PC-9 (cell line): ENCODE measurements at places on chromosomes 7 and 10.

DNA sequence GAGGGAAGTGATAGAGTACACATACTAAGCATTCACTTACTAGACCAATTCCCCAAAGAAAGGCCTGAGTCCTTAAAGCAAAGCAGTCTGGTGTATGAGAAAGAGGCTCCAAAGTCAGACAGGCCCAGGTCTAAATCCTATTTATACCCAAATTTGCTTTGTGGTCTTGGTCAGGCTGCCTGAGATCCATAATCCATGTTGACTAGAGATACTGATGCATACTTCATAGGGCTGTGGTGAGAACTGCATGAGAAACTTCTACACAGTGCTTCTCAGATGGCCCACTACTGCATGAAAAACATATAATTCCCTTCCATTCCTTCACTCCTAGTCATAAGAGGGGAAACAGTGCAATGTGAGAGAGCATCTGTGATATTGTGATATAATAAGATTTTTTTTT lies 81.6 kb upstream of the SP4 start:
- DNase-seq, result no peak

- peak; percentile 96 for DNase-seq
Measured at GRCh38 chr10:12042797-12043651, at the start of gene UPF2. TSS of gene UPF2 (minus strand) at chr10:12042809. CDS start at chr10:12035423, 7,386 bp downstream.

GRCh38 chr7:8205537-8205936 lies 56.4 kb downstream of the ICA1 start:
- no peak for DNase-seq

DNA sequence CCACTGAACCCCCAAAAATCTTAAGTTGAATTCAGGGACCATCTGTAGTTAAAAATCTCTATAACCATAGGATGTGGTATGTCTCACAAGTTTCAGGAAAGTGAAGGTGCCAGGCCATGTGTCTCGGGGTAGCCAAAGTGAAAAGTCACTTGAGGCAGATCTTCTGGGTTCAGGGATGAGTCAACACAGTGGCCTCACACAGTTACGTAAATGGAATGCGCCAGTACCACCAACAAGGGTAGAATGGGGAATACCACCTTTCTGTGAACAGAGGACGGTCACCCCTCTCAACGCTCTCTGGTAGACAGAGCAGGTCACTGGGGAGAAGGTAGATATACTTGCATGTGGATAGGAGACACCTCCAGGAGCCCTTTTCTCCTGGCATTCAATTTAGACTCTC lies 71.4 kb downstream of the ELMO1 start:
- no peak for DNase-seq

DNA sequence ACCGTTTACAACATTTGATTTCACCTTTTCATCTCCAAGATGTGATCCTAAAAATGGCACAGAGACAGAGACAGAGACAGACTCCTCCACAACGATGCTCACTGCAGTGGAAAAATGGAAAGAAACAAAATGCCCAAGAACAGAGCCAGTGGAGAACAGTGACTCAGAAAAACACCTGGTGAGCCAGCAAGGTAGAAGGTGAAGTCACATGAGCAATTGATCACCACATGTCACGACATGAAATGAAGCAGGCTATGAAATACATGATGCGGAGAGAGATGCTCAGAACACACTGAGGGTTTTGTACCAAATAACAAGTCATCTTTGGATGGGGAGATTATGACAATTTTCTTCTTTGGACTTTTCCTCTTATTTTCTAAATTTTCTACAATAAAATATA lies 3.5 kb downstream of the MSMB start:
- no peak for DNase-seq

- no peak for DNase-seq
Measured at GRCh38 chr10:23367896-23368595, 23.4 kb upstream of the C10orf67 start.

GRCh38 chr10:96720422-96721206 lies at the start of gene PIK3AP1:
TSS of gene PIK3AP1 (minus strand) at chr10:96720514. CDS start at chr10:96720394, 120 bp downstream.
- peak; percentile 35 for DNase-seq

- DNase-seq, result no peak
Measured at GRCh38 chr10:96513305-96513697, 425 bp downstream of the TLL2 start.

DNA sequence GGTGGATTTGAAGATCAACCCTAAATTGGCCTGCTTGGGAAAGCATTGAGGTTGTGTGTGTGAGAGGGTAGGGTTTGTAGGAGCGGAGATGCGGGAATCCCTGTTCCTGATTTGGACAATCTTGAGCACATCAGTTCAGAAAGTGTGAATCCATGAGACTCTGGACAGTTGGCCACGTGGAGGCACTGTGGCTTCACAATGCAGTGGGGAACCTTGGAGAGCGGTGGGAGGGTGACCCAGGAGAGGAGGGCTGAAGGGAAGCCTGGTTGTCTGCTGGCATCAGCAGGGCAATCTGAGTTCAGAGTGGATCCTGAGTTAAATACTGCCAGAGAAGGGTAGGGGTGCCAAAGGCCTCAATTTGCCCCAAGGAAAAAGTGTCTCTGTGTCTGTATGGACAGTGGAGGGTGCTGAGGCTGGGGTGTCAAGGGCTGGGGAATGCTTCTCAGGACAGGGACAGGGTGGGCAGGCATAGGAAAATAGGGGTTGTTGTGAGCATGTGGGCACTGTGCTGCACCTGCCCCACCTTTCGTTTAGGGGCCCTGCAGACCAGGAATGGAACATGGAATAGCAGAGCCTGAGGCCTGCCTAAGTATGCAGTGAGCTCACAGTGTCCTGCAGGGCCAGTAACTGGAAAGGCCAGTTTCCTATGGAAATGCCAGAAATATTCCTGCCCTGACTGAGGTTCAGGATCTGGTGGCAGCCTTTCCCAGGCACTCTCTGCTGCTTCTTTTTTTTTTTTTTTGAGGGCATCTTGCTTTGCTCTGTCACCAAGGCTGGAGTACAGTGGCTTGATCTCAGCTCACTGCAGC lies 162.9 kb upstream of the PRSS58 start:
- peak; percentile 79 for DNase-seq

- no peak for DNase-seq
Measured at GRCh38 chr10:86630079-86630478, 24.3 kb upstream of the OPN4 start.

GRCh38 chr10:77582710-77583115 lies 54.9 kb downstream of the KCNMA1 start:
- DNase-seq, result peak; percentile 91

DNA sequence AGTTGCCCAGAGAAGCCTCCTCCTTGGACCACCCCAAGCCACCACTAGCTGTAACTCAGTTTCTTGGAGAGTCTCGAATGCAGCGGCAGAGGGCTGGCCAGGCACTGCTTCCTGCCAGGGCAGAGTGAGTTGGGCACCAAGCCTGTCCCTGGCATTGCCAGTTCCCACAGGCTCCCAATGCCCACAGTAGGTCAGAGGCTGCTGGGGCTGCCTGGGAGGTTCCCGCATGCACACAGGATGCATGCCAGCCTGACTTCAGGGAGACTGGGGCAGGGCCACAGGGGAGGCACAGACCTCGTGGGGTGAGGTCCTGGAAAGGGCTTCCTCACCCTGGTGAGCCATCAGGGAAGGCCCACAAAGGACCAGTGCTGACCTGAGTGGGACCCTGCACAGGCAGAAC lies 152.8 kb downstream of the ZNF248 start:
- DNase-seq, result no peak

DNA sequence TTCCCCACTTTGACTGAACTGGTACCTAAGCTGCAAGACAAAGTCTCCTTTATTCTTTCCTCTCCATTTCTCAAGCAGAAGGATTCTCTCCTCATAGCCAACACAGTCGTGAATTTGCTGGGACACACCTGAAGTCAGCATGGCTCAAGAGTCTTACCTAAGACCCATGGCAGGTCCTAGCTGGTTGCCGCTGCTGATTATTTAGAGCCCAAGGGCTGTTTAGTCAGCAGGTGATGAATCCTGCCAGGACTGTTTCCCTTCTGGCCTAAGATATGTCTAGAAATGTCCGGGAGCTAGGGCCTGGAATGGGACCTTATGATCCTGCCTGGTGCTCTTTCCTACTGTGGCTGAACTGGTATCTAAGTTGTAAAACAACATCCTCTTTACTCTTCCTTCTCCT lies 82.8 kb downstream of the AHCYL2 start:
- no peak for DNase-seq

GRCh38 chr10:32190890-32191491 lies 134.8 kb upstream of the KIF5B start:
- DNase-seq, result no peak

DNA sequence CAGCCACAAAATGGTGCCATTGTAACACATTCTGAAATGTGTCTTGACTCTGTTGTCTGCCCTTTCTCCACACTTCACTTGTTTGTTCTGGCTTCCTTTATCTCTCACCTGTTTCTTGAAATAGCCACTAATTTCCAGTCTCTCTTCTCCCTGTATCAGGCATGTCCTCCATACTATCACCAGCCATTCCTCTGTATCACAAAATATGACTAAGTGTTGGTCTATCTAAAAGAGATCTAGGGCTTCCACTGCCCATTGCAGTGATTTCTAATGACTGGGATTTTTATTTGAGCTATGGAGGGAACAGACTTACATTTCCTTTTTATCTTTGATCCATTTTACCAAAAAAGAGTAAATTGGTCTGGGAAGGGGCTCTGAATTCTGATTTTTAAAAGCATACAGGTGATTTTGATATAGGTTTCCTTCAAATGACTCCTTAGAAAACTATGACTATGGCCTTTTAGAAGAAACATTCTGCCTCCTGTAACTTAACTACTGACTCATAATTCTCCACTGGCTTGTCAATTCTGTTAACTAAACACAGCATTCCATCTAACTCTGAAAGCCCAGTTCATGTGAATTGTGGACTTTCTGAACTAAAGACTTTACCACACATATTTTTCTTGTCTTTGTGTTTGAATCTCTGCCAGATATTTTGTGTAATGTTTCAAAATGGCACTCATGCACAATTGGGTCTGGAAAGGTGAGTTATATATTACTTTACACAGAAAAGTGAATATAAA lies 1121.4 kb downstream of the XPNPEP1 start:
- DNase-seq, result no peak

GRCh38 chr7:105653441-105654005 lies 72.2 kb upstream of the EFCAB10 start:
- DNase-seq, result no peak

GRCh38 chr10:2279711-2280110 lies 542.4 kb upstream of the ADARB2 start:
- DNase-seq, result no peak

GRCh38 chr10:93376372-93377293 lies 105.5 kb downstream of the MYOF start:
- peak; percentile 76 for DNase-seq

- no peak for DNase-seq
Measured at GRCh38 chr7:128309976-128310375, 33.7 kb downstream of the RBM28 start.

- no peak for DNase-seq
Measured at GRCh38 chr10:6269953-6270867, 67.5 kb downstream of the PFKFB3 start.

DNA sequence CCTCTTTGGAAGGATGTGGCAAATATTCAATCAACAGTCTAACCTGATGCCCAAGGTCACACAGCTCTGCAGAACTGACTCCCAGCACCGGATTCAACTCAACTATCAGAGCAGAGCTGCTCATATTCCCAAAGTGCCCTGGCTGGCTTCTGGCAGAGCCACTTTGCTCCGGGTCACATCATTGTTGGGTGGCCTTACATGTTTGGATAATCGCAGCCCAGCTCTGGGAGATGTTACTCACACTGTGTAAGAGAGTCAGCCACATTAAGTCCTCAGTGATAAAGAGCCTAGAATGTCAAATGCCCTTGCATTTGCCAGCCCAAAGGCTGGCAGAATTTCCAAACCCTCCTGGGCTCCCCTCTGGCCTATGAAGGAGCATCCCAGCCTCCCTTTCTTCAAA lies 79.8 kb upstream of the PDE1C start:
- no peak for DNase-seq

DNA sequence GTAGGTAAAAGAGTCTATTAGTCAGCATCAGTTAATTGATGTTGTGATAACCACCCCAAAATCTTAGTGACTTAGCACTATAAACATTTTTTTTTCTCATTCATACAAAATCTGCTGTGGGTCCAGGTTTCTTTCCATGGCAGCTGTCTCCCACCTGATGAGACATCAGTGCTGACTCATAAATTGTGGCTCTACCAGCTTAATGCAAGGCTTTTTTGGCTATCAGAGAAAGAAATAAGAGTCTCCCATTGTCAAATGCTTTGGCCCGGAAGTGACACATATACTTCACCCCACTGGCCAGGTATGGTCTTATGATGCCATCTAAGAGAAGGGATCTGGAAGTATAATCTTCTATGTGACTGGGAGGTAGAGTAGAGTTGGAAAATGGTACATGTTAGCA lies 14.5 kb downstream of the DNAJB9 start:
- no peak for DNase-seq

DNA sequence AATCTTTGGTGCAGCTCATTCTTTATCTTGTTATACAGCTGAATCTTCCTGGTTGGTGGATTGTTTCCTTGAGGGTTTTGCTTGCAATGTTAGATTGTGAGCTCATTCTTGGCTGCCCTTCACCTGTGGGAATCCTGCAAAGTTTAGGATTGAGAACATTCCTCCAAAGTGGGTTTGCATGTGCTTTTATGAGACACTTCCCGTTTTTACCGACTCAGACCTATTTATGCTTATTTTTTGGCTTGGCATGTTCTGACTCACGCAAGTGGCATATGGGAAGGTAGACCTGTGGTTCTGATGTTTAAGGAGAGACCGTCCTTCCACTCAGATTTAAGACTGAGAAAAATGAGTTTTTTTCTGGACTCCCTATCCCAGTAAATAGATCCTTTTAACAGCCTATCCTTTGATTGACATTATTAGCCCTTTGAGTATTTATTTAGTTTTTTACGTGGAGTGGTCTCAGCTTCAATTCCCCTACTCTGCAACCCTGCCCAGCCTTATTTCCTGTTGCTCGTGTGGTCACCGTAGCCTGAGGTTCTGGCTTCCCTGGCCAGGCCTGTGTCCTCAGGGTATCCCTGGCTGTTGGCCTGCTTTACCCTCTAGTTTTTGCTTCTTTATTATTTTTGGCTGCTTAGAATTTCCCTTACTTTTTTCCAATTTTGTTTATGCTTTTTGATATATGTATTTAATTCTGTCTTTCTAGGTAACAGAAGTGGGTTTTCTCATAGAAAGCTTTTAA lies 13.4 kb upstream of the PRF1 start:
- DNase-seq, result no peak

DNA sequence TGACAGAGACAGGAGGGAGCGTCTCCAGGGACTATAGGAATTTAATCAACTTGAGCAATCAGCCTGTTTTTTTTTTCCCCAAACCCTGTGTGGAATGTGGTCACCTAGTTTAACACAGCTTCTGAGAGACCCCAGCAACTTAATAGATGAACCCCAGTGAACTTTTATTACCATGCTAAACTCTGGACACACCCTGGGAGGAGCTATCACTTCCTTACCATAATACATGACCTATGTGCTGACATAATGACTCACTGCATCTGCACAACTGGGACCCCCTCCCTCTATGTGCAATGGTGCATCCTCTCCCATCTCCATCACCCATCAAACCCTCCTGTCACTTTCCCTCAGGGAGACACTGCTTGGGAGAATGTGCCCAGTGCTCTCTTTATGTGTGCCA lies 83.7 kb downstream of the EPC1 start:
- DNase-seq, result no peak

DNA sequence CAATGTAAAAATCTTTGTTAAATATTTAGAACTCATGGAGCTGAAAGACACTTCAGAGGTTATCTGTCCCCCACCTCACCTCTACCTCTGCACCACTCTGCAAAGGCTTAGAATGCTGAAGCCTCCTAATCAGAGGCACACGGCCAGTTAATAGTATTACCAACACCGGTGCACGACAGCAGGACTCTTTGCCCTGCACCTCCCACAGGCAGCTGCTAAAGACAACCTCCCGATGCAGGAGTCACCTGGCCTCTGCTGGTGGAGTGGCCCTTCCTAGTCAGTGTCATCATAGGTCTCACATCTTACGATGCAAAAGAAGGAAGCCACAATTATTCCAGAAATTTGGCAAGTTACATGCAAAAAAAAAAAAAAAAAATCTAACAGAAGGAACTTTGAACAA lies 66.6 kb upstream of the MGMT start:
- no peak for DNase-seq
